ENCODE measurements at places on chromosomes 4 and X.

GRCh38 chrX:13515211-13515930 is 54.0 kb upstream of the EGFL6 start:
- DNase-seq: no peak

DNA sequence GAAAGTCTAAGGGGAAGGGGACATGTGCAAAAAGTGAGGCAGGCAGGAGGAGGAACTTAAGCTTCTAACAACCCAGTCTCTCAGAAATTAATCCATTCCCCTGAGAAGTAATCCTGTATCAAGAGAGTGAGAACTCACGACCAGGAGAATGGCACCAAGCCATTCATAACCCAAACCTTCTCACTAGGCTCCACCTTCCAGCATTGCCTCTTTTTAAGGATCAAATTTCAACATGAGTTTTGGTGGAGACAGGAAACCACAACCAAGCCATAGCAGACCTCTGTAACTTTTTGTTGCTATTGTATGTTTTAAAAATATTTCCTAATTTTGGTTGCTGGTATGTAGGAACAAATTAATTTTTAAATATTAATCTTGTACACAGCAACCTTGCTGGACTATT is 32.8 kb downstream of the PASD1 start:
- DNase-seq: no peak

- no peak for DNase-seq
Observed at GRCh38 chr4:156018383-156018782, 64.7 kb upstream of the CTSO start.

DNA sequence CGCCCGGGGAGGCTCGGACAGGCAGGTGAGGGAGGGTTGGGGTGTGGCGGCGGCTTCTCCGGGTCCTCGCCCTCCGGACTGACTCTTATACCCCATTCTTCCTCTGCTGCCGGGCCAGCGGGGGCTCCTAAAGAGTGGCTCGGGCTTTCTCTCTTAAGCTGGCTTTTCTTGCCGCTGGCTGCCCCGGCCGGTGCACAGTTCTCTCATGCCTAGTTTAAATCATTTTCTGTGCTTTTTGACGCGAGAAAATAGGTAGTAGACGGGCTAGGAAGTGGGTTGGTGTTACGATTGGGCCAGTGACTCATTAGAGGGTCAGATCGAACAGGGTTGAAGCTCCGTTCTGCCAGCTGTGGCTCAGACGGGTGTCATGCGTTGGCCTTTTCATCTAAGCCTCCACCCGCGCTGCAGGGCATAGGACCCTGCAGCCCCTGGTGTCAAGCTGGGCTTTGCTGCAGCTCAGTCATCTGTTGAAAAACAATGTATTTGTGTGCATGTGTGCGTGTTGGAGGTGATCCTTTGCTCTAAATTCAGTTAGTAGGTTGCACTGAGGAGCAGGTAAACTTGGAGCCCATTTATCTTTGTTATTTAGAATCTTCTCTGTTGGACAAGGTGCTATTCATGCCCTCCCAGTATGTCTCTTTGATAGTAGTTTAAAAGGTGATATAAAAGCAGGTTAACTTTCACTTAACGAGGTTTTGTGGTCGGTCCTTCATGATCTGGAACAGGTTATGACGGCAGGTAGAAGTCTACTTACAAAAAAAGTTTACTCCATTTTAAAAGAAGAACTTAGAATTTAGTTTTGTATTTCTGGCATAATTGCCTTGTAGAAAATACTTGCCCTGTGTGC is 802 bp downstream of the BMP2K start:
- DNase-seq: peak; percentile 35

DNA sequence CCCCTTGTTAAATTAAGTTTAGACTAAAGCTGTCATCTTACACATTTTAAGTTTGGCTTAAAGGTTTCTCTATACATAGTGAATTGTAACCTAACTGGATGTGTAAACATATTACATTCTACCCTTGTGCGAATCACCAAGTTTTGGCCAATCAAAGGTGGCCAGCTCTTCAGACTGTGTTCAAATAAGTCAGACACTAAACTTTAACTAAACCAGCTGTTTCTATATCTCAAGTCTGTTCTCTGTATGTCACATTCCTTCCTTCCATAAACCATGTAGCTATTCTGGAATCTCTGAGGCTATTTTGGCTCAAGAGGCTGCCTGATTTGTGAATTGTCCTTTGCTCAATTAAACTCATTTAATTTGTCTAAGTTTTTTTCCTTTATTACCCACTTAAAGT is 6.7 kb downstream of the SULT1B1 start:
- DNase-seq: no peak

GRCh38 chrX:104641176-104641575 is 75.2 kb downstream of the IL1RAPL2 start:
- DNase-seq: no peak

- no peak for DNase-seq
Observed at GRCh38 chrX:497186-498014, 110.7 kb upstream of the PPP2R3B start.

DNA sequence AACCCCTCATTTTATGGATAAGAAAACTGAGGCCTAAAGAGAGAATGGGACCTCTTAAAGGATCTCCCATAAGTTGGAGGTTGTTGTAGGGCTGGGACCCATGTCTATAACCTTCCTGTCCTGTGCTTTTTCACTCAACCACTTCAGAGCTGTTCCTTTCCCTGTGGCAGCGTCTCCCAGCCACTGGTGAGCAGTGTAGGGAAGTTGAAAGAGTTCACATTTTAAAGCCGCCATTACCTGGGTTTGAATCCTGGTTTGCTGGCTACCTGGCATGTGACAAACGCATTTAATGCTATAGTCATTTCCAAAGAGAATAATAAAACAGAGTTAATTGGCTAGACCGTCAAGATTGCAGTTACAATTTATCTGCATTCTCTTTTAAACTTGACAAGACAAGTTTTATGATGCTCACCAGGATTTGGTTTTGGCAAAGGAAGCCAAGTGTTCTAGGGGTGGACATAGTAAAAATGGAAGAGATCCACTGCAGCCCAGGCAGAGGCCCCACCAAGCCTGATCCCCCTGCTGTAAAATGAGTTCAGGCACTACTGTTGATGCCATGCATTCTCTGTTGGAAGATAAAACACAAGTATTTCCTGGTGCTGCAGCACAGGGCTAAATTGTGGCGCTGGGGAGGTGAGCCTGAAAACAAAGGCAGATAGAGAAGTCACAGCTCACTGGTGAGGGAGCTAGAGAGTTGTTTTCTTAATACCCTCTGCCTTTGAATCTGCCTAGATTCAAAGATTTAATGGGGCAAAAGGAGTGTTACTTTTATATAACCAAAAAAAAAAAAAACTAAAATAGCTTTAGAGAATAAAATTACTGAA is 218.7 kb downstream of the NWD2 start:
- DNase-seq: no peak

- no peak for DNase-seq
Observed at GRCh38 chrX:23811108-23811651, 28.2 kb downstream of the SAT1 start.

DNA sequence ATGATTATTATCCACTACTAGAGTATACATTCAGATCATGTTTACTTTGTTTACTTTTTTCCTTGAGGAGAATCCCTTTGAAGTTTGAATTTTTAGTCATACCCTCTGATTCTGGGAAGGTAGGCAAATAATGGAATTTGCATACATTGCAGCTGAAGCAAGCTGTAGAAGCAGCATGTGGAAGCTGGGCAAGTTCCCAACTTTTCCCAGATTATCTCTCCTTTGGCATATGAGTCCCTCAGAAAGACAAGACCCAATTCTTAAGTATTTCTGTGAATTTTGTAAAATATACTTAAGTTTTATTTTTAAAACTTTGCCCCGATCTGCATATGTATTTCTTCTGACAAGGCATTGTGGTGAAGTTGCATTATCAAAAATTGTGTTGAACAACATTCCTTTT is 94.9 kb downstream of the CNKSR2 start:
- no peak for DNase-seq

DNA sequence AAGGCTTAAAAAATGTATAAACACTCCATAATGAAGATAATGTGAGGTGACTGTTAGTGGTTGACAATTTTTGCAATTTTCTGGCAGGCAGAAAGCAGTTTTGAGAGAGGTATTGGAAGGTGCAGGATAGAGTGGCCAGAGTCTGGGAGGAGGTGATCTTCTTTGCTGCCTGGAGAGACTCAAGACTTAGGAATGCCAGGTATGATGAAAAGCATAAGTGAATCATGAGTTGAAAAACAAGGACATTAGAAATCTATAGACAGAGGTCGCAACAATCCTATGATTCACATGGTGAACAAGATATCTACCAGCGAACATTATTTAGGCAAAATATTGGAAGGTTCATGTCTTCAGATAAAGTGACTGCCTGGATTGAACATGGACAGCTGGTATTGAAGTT is 118.5 kb downstream of the CFAP299 start:
- DNase-seq: no peak

DNA sequence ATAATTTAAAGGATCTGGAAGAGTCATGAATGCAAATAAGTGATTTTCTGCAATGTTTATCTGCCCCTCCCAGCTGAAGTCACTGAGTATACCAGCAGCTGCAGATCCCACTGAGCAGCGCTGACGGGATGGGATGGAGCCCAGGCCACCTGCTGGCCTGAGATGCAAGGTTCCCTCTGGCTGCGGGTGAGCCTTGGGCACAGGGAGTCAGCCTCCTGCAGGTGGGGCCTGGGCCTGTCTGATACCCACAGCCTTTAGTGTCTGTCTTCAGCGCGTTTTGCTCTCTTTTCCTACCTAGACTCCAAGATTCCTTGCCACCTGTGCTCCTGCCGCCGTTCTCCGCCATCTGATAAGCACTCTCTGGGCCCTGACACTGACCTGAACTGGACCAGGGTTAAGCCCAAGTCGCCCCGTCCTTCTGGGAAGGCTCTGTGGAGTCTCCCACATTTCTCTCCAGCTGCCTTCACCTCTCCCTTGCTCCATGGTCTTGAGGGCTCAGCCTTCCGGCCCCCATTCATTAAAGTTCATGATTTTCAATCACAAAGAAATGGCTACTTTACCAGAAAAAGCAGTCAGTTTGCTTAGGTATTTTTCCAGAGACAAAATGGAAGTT is 223.1 kb upstream of the FAT1 start:
- DNase-seq: no peak

DNA sequence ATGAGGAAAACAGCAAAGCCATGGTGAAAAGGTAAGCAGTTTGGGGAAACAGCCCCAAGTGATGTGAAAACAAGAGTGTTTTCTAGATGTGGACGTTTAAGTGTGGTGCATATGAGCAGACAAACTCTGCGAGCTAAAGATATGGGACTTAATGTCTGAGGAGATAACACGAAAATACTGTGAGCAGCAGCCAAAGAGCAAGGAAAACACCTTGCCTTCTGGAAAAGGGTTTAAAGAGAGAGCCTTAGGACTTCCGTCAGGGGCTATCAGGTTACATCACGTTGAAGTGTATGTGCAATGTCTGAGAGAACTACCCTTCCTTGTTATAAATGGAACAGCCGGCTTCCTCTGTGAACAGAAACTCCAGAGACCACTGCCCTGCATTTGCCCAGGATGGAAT is 54.2 kb downstream of the LEF1 start:
- no peak for DNase-seq

DNA sequence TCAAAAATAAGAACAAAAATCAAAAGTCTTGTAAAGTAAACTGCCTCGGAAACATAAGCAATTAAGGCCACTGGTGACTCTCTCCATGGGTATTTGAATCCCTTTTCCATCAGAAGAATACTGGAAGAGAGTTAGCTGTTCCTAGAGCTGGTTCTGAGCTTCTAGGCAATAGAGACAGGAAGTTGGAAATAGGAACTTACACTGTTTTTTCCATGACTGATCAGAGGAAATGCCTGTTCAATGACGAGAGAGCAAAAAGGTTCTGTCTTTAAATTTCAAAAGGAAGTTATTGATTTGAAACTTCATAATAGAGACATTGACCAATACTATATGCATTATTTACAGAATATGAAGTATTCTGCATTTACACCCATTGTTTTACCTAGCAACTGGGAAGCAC is 503.5 kb upstream of the ARX start:
- no peak for DNase-seq

- DNase-seq: no peak
Observed at GRCh38 chr4:12586242-12587006, 897.7 kb downstream of the RAB28 start.

DNA sequence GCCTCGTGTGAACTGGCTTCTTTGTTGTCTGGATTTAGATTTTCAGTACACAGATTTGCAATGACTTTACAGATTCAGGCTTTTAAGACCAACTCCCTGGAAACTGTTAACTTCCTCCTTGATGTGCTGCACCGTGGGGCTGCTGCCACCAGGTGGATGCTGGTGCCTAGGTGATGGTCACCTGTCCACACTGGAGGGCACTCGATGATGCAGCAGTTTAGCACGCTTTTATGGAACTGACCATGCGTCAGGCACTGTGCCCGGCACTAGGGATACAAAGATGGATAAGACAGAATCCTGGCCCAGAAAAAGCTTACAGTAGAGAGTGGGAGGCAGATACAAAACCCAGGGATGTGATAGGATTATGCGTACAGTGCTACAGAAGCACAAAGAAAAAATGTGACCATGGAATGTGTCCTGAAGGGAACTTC is 180.7 kb downstream of the CEP135 start:
- DNase-seq: no peak

DNA sequence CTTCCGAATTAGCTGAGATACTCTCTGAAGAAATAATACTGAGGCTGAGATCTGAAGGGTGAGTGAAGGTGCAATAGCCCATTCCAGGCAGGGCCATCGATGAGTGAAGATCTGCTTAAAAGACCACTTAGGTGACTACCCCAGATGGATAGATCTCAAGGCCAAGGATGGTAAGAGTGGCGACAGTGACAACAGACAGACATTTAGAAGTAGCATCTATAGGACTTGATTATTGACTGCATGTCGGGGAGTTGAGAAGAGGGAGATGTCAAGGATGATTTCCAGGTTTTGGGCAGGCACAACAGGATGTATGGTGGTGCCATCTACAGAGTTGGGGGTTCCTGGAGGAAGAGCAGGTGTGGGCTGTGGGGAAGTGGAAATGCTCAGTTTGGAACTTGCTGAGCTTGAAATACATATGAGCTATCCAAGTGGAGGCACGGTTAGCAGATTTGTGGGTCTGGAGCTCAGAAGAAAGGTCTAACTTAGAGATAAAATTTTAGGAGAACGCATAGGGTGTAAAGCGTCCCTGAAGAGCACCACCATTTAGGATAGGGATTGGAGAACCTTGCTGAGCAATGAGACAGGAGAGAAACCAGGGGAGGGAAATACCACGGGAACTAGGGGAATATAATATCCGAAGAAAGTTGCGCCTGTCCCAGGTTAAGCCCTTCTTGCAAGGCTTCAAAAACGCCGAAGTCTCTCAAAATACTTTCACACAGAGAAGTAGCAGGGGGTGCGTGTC is 688 bp downstream of the UFSP2 start:
- DNase-seq: no peak

DNA sequence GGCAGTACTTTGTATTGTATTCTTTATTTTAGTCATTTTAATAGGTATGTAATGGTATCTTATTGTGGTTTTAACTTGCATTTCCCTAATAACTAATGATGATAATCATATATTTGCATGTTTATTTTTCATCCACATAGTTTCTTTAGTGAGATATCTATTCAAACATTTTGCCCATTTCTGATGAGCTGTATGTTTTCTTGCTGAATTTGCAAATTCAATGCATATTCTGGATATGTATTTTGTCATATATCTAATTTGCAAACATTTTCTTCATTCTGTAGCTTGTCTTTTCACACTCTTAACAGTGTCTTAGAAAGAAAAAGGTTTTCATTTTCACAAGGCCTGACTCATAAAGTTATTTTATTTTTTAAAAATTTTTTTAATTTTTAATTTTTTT is 372.1 kb downstream of the ZNF674 start:
- no peak for DNase-seq

- DNase-seq: no peak
Observed at GRCh38 chrX:154515090-154515965, 704 bp downstream of the FAM3A start.

- no peak for DNase-seq
Observed at GRCh38 chr4:180485407-180485806, 1757.8 kb upstream of the TENM3 start.

GRCh38 chrX:115602308-115602707 is 41.3 kb downstream of the PLS3 start:
- no peak for DNase-seq

Measured in activated gamma-delta T cell treated with anti-CD3 and anti-CD28 coated beads, Interleukin-2, amount 50 U/mL, for 16 hours (primary cell).